ENCODE measurements at places on chromosomes 7 and 10.

GRCh38 chr10:29627201-29628132, 7.3 kb downstream of the SVIL start:
- no peak for DNase-seq

DNA sequence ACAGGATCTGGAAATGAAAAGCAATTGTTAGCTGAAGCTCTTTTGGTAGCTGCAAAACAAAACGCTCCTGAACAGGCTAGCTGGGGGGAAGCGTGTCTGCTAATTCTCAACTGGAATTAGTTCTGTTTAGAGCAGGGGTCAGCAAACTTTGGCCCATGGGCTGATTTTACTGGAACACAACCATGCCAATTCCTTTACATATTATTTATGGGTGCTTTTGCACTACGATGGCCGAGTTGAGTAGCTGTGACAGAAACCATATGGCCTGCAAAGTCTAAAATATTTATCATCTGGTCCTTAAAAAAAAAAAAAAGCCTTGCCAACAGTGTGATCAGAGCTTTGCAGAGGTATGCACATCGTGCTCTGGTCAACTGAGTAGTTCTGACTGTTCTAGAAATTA, 108.4 kb upstream of the PDLIM1 start:
- no peak for DNase-seq

DNA sequence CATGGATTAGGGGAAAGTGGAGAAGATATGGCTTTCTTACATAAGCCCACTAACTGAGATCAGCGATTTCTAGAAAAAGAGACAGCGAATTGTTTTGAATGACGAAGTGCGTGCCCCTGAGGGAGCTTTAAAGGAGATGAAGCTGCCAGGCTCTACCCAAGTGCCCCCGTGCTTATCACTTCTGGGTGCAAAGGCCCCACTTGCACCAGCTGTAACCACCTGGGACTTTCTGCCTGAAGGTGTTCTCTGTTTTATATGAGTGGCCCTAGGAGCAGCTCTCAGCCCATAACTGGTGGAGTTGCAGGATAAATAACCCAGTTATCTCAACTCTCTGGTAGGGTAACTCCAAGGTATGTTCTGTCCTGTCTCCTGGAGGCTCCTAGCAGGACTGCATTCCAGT, 20.4 kb upstream of the CARD11 start:
- DNase-seq, result no peak

DNA sequence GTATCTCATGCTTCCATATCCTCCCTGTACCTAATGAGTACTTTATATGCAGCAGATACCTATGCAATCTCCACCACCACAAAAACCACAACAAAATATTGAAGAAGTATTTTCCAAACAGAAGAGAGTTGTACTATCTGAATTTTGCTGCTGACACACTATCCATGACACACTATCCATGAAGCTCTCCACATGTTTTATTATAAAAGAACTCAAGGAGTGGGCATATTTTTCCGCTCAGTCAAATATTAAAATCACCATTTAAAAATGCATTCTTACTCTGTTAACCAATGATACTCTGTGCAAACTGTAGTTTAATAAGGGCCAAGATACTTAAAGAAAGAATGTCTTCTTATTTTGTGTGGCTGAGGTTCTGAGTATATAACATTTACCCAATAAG, 2.8 kb downstream of the BET1 start:
- DNase-seq, result no peak

- no peak for DNase-seq
Observed at GRCh38 chr7:155198196-155198892, 99.3 kb upstream of the INSIG1 start.

- DNase-seq, result no peak
Observed at GRCh38 chr10:128071417-128071782, 54.8 kb downstream of the MKI67 start.

GRCh38 chr10:30448092-30448491, 14.1 kb downstream of the MAP3K8 start:
- no peak for DNase-seq

Data from CD4-positive, alpha-beta T cell treated with Interleukin-15 for 1 hour (primary cell).